Stimulated activated CD4-positive, alpha-beta T cell treated with anti-CD3 and anti-CD28 coated beads, TNF-alpha, amount 100 ng/mL, for 4 hours (primary cell): ENCODE measurements at places on chromosomes 16 and 17.
A peak's percentile ranks its signal among the peaks of the same experiment; 100 is the strongest.

DNA sequence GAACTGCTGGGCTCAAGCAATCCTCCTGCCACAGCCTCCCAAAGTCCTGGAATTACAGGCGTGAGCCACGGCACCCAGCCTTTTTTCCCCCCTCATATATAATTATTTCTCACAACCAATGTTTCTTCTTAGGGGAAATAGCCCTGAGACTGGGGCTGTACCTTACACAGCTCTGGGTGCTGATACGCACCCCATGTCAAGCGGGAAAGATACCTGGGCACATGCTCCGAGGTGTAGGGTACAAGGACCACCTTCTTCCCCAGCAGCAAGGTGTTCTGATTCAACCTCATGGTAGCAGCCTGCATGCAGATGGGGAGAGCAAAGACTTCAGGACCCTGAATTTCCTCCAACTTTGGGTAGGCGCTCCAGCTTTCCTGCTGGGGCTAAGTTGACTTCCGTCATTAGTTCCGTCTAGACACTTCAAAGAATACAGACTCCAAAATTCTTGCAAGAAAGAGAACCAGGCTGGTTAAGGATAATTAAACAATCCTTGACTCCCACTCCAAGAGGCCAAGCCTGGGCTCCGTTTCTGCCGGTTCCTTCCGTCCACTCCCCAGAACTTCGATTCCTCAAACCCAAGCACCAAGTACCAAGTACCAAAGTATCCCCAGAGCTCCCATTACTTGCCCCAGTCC lies 619 bp downstream of the NAT9 start:
- no peak for DNase-seq

DNA sequence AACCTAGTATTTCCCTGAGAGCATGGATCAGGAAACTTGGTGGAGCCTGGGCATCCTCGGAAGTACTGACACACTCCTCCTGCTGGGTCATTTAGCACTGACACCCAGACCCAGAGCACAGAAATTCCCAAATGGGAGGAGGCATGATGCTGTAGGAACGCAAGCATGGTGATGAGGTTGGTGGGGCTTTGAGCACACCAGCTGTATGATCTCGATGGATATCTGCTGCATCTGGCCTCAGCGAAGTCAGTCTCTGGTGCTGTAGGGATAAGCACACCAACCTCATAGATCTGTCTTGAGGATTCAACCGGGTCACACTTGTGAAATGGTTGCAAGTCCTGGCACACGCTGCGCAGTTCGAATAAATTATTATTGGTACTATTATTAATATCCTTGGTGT lies 52.5 kb downstream of the SHISA6 start:
- no peak for DNase-seq

DNA sequence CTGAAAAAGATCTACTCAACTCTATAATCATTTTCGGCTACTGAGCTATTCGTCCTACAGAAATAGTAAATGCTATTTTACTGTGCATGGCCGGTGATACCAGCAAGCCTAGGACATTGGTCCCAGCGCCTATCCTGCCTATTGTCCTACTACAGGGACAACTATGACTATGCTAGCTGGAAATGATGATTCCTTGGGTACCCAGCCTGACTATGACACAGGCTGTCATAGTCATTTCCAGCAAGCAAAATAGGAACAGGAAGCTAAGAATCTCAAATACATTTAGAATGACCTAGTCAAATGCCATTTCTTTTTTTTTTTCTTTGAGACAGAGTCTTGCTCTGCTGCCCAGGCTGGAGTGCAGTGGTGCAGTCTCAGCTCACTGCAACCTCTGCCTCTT lies 33.7 kb upstream of the HSBP1 start:
- no peak for DNase-seq

GRCh38 chr16:53068423-53068833 lies 13.6 kb downstream of the CHD9 start:
- DNase-seq = no peak

DNA sequence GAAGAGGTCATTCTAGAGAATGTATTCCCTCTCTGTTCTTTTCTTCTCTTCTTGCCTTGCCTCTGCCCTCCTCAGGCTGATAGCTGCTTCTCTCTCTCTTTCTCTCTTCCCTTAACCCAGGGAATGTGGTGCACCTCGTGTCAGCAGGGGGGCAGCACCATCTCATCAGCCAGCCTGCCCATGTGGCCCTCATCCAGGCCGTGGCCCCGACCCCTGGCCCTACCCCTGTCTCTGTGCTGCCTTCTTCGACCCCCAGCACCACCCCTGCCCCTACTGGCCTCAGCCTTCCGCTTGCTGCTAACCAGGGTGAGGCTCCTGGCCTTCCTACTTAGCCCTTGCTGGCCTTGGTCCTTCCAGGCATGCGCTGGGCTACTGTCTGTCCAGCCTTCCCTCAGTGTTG lies 23.5 kb downstream of the SRCAP start:
- no peak for DNase-seq

GRCh38 chr17:46212634-46213435 lies 19.6 kb upstream of the KANSL1 start:
- no peak for DNase-seq

GRCh38 chr17:4583782-4584100 lies 588 bp upstream of the SMTNL2 start:
- DNase-seq = no peak

- DNase-seq = no peak
These were observed at the start of gene ADAM11 for GRCh38 chr17:44758414-44759085. Gene ADAM11, plus strand, starts transcription at chr17:44758988. Its CDS starts 212 bp downstream, at chr17:44759200.

DNA sequence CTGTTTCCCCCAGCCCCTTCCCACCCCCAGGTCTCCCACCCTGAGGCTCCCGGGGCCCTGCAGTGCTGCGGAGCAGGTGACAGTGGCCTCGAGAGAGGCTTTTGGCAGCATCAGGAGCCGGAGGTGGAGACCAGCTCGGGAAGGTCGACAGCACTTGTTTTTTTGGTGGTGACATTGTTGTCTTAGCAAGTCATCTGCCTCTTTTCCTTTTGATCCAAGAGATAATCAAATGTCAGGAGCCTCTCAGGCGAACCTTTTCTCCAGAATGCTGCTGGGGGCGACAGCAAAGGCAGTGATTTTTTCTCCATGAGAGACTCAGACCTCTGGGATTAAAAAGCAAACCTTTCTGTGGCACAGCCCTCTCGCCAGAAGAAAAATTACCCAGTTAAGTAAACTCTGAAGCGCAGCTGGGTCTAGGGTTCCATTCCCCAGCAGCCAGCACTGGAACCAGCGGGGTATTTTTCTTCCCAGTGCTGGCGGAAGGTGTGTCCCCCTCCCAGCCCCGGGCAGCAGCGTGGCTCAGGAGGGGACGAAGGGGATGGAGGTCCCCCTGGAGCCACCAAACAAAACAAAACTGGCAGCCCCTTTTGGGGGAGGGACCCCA lies 37.2 kb downstream of the GRIN2C start:
- DNase-seq = no peak

DNA sequence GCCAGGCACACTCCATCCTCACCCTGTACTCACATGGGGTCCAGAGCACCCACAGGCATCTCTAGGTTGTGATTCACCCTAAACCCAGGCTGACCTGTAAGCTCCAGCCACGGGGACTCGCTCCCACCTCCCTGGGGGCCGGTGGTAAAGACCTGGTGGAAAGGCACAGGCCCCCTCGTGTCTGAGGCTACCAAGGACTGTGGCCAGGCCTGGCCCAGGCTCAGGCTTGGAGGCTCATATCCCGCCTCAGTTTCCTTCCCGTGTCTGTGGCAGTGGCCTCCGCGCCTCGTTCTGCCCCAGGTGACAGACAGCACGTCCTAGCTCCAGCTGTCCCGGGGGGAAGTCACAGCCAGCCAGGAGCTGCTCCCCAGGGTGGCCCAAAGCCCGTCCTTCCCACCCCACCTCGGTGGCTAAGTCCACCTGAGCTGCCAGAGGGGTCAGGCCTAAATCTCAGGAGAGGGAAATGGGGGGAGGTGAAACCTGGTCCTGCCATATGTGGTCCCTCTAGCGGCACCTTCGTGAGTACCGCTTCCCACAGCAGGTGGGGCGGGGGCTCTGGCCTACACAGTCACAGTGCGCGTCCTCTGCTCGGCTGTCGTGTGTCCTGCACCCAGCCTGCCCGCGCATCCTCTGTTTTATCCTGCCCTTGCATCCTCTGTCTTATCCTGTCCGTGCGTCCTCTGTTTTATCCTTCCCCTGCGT lies 12.6 kb downstream of the CDH15 start:
- no peak for DNase-seq

DNA sequence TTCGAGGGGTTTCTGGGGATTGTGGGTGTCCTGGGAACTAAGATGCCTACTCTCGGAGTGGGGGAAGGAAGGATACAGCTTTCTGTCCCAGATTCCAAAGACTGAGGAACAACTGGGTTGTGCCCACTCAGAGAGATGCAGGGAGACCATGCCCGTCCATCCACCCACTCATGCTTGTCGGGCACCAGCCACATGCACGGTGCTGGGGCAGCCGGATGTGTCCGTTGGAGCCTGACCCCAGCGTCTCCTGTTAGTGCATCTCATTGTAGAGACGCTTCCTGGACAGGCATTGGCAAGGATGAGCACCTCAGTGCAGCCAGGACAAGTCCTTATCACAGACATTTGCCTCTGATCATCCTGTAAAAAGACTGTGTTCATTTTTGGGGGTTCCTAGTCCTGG lies 58.1 kb downstream of the METRNL start:
- no peak for DNase-seq

DNA sequence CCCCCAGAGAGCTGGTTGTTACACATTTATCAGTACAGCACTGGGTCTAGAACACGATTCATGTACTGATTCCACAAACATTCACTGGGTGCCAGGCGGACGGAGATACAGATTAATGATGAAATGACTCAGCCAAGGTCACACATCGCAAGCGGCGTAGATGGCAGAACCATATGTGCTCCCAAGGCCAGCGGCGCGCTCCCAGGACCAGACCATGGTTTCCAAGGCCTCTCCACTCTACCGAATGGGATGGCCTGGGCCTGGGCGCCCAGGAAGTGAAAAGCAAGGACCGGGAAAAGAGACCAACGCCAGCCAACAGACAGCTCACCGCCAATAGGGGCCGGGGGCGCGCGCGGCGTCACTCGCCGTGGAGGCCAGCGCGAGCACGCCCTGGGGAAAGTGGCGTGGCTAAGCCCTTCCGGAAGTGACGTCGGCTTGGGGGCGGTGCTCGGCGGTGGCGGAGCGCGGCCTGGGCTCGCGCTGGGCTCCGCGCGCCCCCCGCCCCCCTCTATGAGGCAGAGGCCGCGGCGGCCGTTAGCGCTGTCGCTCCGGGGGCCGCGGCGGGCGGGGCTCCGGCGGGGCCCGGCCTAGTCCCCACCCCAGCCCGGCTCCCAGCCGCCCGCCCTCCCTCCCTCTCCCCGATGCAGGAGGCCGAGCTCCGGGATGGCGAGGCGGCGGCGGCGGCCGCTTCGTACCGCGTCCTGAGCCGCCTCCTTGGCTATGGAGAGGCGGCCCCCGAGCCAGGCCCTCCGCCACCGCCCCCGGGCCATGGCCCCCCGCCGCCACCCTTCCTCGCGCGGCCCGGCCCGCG lies at the start of gene SOCS7:
SOCS7 (plus strand) TSS at position 433 of the 811 bp plus-strand sequence; CDS start at position 642, 209 bp downstream.
- peak; percentile 86 for DNase-seq

GRCh38 chr17:40958086-40958953 lies 8.4 kb downstream of the KRT39 start:
- no peak for DNase-seq

- no peak for DNase-seq
These were observed 12.1 kb downstream of the CMIP start for GRCh38 chr16:81456523-81457325.

DNA sequence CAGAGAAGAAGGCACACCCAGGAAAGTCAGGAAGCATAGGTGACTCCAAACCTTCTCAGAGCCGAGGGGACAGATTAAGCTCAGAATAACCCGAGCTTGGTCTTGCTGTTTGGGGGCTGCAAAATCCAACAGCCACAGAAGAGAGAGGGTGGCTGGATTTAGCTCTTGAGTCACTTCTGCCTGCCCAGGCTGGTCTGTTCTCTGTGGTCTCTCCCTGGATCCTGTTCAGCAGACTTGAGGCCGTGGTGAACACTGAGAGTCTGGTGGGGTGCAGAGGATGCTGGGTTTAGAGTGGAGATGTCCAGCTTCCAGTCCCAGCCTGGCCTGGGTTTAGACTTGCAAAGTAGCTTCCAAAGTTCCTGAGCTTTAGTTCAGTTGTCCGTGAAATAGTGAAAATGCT lies 8.8 kb downstream of the SLC26A11 start:
- no peak for DNase-seq

DNA sequence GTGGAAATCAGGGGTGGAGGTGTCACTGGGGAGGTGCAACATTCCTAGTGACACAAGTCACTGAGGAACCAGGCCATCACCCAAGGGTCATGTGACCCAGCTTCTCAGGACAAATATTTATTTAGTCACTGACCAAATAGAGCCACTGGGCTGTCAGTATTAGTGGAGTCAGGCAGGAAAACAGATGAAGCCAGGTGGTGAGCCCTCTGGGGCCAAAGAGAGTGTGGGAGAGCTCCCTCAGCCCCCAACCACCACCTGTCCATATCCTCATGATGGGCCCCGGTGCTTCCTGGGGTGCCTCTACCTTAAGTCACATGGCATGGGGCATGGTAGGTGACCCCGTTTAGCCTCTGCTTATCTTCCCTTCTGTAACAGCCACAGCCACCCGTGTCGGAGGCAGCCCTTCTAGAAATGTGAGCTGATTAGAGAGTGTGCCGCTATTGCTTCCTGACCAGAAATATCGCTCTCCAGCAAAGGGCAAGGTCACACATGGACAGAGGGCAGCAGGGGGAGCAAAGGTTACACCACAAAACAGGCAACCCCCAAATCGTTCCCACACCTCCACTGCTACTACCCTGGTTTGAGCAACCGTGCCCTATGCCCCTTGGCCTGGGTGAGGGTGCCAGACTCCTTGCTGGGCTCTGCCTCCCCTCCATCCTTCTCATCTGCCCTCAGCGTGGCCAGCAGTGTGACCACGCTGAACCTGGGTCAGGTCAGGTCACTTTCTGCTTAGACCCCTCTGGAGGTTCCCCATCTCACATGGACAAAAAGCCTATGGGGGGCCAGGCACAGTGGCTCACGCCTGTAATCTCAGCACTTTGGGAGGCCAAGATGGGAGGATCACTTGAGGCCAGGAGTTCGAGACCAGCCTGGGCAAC lies 8.6 kb upstream of the AKTIP start:
- DNase-seq = no peak

GRCh38 chr17:76502341-76503211 lies 1.4 kb upstream of the RHBDF2 start:
- DNase-seq = no peak

GRCh38 chr16:22190081-22190775 lies 15.8 kb upstream of the EEF2K start:
- peak; percentile 90 for DNase-seq

DNA sequence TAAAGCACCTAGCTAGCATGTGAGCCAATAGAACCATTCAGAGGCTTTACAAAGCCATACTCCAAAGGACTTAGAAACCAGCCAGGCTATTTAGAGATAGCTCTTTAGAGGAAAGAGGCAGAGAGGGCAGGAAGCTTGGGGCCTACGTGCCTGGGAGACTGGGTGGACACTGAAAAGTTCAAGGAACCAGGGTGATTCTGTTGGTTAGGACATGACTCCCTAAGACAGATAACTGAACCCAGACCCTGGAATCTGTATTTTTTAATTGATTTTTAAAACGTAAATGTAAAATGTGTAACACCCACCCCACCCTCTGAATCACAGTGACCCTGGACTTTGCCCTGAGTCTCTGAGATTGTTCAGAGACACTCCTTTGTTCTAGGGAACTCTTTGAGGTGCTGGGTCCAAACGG lies 16.1 kb upstream of the GNA13 start:
- DNase-seq = no peak

GRCh38 chr17:75645501-75645888 lies 12.3 kb downstream of the SMIM5 start:
- no peak for DNase-seq
